ENCODE measurements at places on chromosomes 7 and 10.

DNA sequence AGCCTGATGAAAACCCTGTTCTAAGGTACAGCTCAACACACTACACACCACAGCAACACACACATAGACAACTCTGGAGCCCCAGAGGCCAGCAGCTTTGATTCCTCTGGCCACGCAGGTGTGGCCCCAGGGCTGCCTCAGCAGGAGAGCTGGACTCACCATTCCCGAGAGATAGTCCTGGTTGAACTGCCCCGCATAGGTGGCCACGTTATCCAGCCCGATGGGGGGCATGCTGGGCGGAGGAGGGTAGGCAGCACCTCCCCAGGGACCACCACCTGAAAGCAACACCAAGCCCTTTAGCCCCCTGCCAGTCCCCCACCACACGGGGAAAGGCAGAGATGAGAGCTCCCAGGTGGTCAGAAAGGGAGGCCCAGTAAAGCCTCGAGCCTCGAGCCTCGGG is 34.7 kb downstream of the ANXA11 start:
- DNase-seq, result no peak

DNA sequence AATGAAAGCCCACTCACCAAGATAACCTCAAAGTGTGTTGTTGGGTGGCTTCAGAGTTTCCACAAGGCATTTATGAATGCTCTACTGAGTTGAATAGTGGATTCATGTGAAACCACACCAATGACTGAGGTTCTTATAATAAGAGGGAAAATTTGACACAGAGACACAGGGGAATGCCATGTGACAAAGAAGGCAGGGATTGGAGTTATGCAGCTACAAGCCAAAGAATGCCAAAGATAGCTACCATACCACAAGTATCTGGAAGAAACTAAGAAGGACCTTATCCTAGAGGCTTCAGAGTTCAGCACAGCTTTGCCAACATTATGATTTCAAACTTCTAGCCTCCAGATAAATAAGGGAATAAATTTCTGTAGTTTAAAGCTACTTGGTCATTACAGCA is 68.0 kb upstream of the PCDH15 start:
- no peak for DNase-seq

DNA sequence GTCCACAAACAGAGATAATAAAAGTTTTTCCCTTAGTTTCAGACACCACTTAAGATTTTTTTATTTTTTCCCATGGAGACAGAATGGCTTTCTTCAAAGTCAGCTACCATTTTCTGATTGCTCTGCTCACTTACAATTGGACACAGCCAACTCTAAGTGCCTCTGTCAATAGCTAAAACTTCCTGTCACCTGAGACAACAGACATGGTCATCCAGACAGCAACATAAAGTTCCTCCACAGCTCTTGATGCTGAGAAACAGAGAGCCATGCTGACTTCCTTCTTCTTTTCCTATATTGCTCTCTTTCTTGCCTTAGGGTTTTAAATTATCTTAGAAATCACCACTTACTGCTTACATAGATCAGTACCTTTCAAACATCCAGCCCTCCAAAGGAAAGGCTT is 12.0 kb downstream of the ZNF800 start:
- DNase-seq, result no peak

DNA sequence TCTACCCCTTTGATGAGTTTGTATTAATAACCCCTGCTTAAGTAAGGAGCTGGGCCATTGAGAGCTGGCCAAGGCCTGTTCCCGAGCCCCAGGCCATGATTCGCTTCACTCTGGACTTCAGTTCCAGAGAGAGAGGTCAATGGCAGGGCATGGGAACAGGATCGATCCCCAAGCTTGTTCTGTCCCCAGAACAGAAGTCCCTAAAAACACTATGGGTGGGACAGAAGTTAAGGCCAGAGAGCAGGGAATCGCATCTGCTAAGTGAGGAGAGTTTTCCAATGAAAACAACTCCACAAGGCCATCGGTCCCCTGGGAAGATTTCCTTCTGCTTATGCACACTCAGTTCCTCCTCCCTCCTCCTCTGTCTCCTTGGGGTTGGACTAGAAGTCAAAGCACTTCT is 159.6 kb downstream of the LSM5 start:
- DNase-seq, result no peak

DNA sequence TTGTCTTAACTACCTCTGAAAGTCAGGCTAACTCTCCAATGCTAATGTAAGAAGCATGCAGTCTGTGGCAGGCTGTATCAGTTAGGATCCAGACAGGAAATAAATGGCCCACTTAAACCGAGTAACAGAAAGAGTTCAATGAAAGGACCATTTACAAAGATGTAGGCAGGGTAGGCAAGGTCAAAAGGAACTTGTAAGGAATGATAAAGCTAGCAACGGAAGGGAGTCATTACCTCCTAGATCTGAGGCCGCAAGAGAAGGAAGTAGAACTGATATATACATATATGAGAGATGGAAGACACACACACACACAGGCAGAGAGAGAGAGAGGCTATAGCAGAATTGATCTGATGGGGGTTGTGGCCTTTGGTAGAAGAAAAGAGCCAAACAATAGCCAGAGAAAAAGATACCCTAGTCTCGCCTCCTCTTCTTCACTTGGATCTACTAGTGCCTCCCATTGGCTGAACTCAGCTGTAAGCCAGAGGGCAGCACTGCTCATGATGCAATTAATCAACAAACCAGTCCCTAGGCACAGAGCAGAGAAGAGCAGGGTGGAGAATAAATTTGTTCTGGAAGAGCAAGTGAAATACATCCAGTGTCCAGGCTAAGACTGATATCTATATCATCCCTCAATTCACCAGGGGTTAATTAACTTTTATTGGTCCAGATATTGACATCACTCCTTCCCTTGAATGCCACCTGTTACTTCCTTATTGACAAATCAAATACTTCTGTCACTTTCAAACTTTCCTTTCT is 91.2 kb downstream of the LSMEM1 start:
- no peak for DNase-seq

DNA sequence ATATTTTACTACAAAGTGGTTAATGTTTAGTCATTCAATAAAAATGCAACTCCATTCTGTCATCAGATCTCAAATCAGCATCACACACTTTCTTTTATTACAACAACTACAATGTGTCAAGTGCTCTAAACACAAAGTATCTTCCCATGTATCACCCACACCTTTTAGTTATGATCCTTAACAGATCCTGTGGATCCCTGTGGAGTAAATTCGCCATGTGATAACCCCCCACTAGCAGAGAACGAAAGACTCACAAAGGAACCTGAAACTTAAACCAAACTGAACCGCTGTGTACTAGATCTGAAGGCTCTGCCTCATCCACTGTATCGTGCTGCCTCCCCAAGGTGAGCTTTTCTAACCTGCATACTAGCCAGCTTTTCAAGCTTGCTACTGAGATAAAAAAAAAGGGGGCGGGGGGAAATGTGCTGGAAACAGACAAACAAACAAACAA is 1.7 kb downstream of the DPY19L1 start:
- peak; percentile 38 for DNase-seq

Measured in stimulated activated CD8-positive, alpha-beta memory T cell treated with anti-CD3 and anti-CD28 coated beads, Interleukin-4, amount 100 ng/mL, for 48 hours (primary cell).